GM04504 (cell line): ENCODE measurements at places on chromosomes 13 and 19.

DNA sequence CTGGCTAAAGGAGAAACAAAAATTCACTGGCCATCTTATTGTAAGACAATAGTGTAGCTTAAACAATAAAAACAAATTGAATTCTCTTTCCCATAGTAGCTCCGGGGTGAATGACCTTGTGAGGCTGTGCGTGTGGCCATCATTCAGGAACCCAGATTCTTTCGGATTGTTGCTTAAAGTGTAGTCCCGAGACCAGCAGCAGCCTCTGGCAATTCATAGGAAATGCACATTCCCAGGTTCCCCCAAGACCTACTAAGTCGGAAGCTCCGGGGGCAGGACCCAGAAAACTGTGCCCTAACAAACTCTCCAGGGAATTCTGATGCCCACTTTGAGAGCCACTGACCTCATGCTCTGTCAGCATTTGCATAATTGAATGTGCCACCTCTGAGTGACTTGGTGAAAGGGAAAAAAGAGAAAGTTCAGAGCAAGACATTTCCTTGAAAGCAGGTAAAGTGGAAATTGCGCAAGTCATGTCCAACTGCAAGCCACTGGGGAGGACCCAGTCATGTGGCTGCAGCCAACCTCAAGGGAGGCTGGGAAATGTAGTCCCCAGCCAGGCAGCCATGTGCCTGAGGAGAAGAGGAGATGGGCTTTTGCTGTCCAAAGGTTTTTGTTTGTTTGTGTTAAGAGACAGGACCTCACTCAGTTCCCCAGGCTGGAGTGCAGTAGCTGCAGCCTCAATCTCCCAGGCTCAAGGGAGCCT, 50.7 kb upstream of the PNMA8B start:
- DNase-seq: no peak

- peak; percentile 14 for DNase-seq
These were observed 30.1 kb downstream of the ZAR1L start for GRCh38 chr13:32284927-32285632.

- DNase-seq: no peak
These were observed 262.1 kb downstream of the DCT start for GRCh38 chr13:94217370-94217769.

DNA sequence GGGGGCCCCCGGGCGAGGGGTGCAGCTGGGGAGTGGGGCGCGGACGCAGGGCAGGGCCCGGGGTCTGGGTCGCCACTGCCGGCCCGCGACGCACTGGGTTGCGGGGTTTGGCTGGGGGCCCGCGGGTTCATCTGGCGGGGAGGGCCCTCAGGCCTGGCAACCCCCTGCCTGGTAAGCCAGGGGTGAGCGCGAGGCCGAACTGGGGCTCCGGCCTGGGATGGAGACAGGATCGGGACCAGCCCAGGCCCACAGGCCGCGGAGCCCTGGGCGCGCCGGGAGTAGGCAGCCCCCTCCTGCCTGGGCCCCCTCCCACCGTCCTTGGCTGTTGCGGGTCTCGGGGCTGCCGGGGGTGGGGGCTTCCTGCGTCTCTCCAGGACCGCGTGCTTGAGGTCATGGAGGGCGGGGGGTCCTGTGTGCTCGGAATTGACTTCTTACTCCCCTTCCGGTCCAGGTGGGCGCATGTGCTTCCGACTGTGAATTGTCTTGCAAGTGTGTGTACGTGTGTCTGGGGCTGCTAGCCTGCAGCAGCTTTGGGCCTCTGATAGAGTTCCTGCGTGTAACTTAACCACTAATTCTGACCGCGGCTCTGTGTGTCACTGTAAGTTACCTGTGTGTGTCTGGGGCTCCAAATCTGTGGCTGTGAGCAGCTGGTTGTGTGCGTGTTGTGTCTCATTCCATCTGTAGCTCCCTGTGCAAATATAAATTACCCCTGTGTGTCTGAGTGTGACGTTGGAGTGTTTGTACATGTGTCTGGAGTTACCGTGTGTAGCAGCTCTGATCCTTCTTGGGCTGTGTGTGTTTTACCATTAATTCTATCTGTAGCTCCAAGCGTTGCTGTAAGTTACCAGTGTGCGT, 751 bp downstream of the GRAMD1A start:
- DNase-seq: no peak

DNA sequence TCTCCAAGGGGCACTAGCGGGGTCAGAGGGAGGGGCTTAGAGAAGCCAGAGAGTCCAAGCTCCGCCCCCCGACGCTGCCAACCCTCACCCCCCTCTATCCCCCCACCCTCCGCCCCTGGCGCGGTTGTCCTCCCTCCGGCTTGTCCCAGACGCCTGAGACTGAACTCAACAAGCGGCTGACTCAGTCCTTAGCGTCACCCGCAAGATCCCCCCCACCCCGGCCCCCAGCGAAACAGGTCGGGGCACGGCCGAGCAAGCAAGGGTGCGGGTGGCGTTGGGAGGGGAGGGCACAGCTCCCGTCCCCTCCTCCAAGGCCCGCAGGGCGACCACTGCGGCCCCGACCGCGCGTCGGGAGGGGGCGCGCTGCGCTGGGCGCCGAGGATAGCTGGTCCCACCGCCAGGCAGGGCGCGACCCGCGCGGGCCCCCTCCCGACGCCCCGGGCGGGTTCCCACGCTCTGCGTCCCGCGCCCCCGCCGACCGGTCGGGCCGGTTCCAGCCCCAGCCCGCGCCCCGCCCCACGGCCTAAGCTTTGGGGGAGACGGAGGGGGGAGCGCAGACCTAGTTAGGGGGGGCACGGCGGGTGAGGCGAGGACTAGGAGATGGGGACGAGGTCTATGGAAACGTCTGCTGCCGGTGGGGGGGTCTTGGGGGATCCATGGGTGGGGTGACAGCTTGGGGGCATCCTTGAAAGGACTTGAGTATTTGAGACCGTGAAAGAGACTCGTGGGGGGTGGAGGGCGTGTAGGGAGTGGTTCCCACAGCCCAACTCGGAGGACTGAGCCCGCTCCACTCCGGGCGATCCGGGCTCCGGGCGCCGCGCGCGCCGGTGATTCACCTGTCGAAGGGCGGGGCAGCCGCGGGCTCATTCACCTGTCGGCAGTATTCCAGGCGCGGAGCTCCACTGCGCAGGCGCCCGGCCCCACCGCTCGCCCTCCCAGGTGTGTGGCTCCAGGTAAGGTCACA, 5.1 kb downstream of the NOTCH3 start:
- no peak for DNase-seq

- no peak for DNase-seq
These were observed 762 bp downstream of the ZNF45 start for GRCh38 chr19:43934055-43934984.

DNA sequence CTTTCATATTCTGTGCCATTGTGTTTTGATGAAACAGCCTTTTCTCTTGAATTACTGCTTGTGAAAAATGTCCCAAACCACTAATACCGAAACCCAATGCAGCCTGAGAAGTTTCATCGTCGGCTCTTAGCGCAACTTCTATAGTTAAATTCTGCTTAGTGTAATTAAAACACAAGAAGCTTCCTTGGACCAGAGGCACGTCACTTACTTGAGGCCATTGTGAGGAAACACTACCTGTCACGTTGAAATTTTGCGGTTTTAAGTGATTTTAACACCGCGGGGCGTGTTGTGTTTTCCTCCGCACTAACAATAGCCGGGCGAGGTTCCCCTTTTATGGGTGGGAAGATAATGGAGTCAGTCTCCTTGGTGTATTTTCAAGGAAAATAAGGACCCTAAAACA, 70.9 kb downstream of the GGACT start:
- DNase-seq: no peak

DNA sequence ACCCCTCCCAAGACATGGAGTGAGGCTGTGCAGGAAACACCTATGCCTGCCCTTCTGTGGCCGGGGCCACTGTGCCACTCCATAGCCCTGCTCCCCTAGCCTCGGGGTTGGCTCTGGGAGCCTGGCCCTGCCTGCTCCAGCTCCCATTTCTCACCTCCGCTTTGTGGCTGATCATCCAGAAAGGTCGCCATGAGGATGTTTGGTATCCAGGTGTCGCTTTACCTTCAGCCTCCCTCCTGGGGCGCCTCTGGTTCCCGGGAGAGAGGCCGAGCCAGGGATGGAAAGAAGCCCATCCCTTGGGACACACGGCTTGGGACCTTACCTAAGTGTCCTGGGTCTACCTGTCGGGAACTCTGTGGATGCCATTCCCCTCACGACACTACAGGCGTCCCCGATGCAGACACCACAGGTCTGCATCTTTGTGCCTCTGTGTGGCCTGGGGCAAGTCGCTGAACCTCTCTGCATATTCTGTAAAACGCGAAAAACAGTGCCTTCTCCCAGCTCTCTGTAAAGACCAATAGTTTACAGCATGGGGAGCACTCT, 3.4 kb upstream of the MCF2L start:
- DNase-seq: no peak

- no peak for DNase-seq
These were observed 766 bp downstream of the SBNO2 start for GRCh38 chr19:1173159-1173844.

DNA sequence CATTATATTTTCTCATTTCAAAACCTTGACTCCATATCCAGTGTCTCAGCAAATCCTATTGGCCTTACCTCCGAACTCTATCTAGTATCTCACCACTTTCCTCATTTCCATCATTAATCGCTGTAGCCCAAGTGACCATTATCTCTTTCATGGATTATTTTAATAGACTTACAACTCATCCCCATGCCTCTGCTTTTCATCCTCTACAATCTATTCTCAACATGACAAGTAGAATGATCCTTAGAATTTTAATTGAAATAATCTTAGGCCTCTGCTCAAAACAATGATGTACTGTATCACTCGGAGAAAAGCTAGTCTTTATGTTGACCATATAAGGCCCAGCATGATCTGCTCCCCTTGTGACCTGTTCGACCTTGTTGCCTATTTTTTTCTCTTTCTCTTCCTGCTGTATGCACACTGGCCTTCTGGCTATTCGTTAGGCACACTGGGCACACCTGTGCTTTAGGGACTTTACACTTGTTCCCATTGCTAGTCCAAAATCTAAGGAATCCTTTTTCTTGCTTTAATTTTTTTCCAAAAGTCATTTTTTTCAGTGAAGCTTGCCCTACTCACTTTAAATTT, 21.4 kb downstream of the DNAJC15 start:
- no peak for DNase-seq

- no peak for DNase-seq
These were observed 108.6 kb downstream of the LACC1 start for GRCh38 chr13:43988302-43988701.

- no peak for DNase-seq
These were observed 1201.1 kb upstream of the SLC10A2 start for GRCh38 chr13:104267206-104267811.

GRCh38 chr13:110116072-110116487, 190.9 kb downstream of the COL4A1 start:
- DNase-seq: no peak

- DNase-seq: no peak
These were observed 1.4 kb downstream of the CUL4A start for GRCh38 chr13:113210833-113211232.

- DNase-seq: peak; percentile 64
These were observed 33.2 kb upstream of the MEDAG start for GRCh38 chr13:30872685-30873461.

DNA sequence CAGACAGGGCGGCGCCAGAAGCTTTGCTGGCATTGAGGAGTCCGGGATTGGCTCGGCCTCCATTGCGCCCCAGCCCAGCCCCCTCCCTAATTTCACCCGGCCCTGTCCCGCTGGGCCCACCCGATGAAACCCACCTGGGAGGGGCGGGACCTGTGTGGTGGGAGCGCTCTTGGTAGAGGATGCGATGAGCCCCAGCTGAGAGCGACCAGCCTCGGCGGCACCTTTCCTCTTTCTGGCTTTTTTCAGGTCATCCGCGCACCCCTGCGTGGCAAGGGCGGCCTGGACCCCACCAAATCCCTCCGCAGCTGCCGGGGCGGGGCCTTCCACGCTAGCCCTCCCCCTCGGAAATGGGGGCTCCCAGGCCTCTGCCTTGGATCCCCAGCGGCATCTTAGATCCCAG, at the start of gene ZGLP1:
ZGLP1 (minus strand) TSS at position 393 of the 400 bp plus-strand sequence.
- DNase-seq: no peak
